CD4-positive, alpha-beta T cell treated with Interleukin-12 subunit alpha and Interleukin-12 subunit beta, for 1 hour (primary cell): ENCODE measurements at places on chromosomes 12 and 14.

DNA sequence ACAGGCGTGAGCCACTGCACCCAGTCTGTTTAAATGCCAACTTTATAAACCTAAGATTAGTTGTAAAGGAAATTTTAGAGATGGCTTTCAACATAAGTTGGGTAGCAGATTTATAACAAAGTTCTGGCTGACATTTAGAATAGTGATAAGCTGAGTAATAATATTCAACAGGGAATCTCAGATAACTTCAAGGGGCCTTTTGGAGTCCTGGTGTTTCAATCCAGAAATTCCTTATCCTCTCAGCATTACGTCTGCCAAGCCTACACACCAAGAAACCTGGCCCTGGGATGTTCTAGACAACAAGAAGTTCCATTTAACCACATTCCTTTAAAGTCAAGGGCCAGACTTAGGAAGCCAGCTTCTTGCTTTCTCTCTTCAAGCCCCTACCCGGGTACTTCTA, 59.5 kb upstream of the DYRK2 start:
- no peak for DNase-seq

DNA sequence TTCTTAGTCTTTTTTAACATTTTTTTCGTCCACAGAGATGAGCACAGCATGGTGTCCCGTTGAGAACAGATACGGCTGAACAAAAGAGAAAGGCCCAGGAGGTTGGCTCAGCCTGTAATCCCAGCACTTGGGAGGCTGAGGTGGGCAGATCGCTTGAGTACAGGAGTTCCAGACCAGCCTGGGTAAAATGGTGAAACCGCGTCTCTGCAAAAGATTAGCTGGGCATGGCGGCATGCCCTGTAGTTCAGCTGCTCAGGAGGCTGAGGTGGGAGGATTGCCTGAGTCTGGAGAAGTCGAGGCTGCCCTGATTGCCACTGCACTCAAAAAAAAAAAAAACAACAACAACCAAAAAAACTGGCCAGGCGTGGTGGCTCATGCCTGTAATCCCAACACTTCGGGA, 5.9 kb upstream of the EP400 start:
- no peak for DNase-seq

GRCh38 chr12:91871751-91872150, 273.9 kb downstream of the BTG1 start:
- DNase-seq: no peak

DNA sequence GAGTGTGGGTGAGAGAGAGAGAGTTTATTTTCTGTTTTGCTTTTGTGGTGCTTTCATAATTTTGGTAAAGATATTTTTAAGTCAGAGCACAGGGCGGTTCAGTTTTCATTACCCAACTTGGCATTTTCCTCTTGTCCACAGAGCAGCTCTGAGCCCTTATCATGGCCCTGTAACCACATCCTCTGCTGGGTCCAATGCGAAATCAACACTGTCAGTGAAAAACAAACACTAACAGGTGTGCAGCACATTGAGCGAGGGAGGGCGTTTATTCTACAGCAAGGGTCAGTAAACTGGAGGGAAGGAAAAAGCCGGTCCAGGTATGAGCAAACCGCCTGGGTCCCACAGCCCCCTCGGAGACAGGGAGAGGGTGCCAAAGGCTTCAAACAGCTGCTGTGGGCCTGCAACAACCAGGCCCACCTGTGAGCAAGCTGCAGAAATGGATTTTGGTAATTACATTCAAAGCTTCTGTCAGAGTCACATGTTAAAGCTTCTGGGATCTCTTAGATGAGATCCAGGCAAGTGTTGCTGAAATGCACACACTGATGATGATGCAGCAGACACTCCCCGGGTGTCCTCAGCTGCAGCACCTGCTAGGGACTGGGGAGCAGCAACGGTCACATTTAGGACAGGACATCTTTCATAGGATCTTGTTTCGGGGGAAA, 132.7 kb upstream of the DYRK2 start:
- peak; percentile 57 for DNase-seq

DNA sequence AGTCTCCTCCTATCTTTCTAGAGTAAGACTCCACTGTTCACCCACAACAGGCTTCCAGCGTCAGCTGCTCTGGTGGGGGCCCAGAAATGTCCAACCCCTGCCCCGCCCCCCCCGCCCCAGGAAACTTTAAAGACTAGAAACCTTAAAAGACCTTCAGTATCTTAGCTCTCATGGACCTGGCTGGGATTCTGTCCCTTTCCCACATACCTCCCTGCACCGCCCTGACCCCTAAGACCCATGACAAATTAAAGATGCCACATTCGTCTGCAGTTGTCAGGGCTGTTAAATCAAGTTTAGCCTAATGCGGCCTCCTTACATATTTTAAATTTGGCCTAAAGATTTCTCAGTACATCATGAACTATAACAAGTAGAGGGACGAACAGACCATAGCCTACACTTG, 10.0 kb upstream of the SERPINA10 start:
- no peak for DNase-seq

DNA sequence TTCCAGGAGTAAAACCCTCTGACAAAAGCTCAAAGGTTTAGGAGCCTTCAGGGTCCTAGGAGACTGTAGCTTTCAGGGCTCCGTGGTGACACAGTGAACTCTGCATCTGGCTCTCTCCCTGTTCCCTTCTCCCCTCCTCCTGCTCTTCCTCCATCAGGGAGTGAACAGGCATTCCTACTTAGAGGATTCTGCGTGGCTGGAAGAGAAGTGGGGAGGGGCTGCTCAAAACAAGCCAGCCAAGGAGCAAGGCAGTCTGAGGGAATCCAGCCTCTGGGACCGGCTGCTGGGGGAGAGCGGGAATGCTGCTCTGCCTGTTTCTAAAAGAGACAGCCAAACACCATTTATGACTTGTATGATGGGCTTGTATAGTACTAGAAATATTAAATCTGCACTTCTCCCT, 49.5 kb downstream of the RBMS2 start:
- DNase-seq: no peak

DNA sequence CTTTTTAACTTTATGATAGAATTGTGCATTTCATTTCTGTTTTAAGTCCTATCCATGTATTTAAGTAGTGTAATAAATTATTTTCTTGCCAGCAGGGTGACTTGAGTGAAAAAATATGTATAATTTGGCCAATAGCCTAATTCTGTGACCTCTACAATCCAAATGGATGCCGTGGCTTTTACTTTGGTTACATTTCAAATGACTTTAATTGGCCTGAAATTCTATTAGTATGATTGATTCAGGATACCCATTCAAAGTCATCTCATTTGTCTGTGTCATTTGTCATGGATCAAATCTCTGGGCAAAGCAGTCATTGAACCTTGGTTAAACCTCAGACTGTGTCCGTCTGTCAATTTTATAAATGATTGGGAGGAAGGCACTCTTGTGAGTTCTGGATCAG, 29.6 kb downstream of the CRADD start:
- DNase-seq: no peak

- DNase-seq: no peak
These were observed 156.3 kb downstream of the PTPN11 start for GRCh38 chr12:112574896-112575558.

DNA sequence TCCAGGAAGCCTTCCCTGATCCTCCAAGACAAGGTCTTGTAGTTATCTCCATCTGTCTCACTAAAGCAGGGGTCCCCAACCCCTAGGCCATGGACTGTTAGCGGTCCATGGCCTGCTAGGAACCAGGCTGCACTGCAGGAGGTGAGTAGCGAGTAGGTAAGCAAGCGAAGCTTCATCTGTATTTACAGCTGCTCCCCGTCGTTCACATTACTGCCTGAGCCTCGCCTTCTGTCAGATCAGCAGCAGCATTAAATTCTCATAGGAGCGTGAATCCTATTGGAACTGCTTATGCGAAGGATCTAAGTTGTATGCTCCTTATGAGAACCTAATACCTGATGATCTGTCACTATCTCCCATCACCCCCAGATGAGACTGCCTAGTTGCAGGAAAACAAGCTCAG, 12.4 kb upstream of the NFYB start:
- DNase-seq: no peak

DNA sequence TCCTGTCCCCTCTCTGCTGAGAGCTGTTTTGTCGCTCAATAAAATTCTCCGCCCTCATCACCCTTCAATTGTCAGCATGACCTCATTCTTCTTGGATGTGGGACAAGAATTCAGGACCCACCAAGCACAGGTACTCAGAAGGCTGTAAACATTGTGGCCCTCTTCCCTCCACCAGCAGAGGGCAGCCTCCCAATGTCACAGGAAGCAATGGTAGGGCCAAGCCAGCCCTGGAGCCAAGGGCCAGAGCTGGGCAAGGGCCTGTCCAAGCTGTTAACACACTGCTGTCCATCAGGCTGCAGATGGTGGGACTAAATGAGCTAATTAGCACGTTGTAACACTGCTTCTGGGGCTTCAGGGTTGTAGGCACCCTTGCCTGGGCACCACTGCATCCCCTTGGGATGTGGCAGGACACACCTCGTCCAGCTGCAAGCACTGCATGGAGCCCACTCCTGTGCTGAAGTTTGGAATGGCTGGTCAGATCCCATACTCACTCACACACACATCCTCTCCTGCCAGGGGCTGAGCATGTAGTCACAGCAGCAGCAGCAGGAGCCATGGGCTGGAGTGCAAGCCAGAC, 62.7 kb upstream of the HECTD1 start:
- no peak for DNase-seq

GRCh38 chr12:53102883-53103807, at the start of gene SOAT2:
Gene SOAT2 (plus strand): TSS chr12:53103486. CDS start chr12:53103578, 92 bp downstream.
- peak; percentile 57 for DNase-seq

DNA sequence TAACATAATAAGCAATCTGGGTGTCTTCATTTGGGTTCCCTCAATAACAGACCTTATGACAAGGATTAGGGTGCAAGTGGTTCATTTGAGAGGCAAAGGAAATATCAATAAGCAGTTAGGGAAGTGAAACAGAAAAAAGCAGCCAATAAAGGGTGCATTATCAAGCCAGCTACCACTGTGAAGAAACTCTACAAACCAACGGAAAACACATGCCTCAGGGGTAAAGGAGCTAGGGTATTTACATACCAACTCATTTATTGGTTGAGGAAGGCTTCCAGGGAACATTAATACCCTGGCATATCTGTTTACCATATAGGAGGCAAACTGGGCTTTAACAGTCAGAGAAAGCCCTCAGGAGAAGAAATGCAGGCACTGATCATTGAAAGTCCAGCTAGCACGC, 22.7 kb upstream of the IFNG-AS1 start:
- no peak for DNase-seq

DNA sequence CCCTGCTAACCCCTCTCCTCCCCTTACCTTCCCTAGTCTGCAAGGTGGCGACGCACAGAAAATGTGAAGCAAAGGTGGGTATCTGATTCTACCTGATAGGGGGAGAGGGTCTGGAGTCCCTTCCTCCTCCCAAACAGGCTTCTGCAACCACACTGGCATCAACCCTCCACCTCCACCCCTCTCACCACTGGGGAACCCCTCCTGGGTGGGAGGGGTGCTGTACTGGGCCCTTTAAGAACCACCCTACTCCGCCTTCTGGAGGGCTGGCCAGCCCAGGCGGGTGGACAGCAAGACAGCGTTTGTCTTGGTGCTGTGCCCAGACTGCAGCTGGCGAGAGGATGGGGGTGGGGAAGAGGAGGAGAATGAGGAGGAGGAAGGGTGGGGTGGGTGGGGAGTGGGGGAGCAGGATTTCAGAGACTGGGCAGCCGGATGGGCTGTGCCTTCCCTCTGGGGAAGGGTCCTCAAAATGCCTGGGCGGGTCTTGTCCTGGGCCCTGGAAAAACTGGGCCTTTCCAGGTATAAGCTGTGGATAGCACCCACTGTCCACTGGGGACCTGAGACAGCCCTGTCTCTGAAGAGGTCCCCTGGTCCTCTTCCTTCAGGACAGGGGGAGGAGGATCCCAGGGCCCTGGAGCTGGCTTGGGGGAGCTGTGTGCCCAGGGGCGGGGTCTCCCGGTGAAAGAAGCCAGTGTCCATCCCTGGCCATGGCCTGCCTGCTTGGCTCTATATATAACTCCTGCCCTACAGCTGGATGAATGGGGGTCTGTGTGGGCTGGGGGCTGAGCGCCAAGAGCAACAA, 2.8 kb downstream of the TNS2 start:
- no peak for DNase-seq

DNA sequence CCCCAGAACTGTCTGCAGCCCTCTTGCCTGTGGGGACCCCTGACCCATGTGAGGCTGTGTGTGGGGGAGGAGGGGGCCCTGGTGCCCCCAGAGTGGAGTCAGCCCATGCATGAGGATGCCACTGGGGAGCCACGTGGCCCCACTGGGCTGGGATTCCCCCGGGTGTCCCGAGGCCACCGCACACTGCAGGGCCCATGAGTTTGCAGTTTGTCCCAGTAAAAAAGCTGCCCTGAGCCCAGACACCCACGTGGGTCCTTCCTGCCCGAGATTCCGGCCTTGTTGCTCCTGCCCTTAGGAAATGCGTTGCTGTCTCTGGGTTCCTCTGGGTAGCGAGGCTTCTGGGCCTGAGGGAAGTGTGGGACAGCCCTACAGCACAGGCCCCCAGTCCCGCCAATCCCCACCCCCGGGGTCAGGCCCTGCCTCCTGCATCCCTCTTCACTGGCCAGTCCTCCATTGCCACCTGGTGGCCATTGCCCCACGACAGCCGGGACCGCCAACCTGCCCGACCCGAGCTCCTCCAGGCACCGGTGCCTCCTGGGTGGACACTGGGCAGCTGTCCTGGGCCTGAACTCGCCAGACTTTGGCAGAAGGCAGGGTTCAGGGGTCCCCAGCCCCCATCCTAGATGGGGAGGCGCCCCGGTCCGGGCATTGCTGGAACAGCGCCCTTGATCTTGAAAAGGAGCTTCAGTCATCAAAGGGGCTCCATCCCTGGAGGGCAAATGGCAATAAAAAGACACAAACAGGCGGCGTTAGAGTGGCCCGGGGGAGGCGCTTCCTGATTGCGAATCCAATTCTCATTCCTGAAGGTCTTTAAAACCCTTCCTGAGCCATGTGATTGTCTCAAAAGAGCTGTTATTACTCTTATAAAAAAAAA, 15.6 kb upstream of the C14orf180 start:
- peak; percentile 67 for DNase-seq

- DNase-seq: no peak
These were observed 131.9 kb downstream of the SMOC1 start for GRCh38 chr14:70011098-70011497.

- no peak for DNase-seq
These were observed 42.2 kb downstream of the SLC17A8 start for GRCh38 chr12:100399095-100399494.
